ENCODE measurements at places on chromosomes 11 and 22.

GRCh38 chr22:42929838-42930155 is 72.7 kb upstream of the ARFGAP3 start:
- DNase-seq: no peak

DNA sequence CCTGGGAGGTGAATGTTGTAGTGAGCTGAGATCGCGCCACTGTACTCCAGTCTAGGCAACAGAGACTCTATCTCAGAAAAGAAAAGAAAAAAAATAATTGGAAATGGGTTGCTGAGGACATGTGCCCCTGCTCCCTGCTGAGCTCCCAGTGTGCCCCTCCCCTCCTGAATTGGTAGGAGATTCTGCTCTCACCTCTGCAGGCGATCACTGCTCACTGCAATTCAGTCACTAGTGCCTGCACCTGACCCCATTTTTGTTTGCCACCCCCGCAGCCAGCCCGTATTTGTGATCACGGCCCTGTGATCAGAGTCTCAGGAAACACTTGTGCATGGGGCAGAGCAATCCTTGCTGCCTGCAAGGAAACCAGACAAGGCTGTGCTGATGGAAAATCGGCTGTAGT is 16.3 kb upstream of the SEC14L3 start:
- DNase-seq: no peak

GRCh38 chr11:1438967-1439330 is 47.6 kb downstream of the MOB2 start:
- DNase-seq: no peak

- no peak for DNase-seq
Measured at GRCh38 chr22:27686534-27686933, 115.0 kb downstream of the MN1 start.
